ENCODE measurements at places on chromosomes 6 and 20.

GRCh38 chr6:61210549-61210948 is 1075.5 kb downstream of the KHDRBS2 start:
- no peak for DNase-seq

- DNase-seq = no peak
Measured at GRCh38 chr6:166277018-166277417, 31.2 kb downstream of the PRR18 start.

GRCh38 chr6:20105838-20106237 is 106.4 kb downstream of the MBOAT1 start:
- DNase-seq = no peak

DNA sequence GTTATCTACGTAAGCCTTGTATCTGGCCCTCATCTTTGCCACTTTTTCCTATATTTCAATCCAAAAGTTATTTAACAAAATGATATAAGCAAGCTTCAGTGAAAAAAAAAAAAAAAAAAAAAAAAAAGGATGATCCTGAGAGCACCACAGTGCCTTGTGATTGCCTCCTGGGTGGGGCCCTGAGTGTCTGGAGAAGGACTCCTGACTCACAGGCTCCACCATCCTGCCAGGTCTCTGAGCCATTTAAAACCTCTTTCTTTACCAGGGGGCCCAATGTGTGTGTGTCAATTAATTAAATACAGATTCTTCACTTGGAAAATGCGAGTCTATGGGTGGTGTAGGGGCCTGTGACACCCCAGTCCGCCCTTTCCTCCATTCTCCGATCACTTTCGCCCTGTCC is 105.2 kb downstream of the SMOC2 start:
- no peak for DNase-seq

GRCh38 chr6:69994251-69994650 is 127.9 kb downstream of the COL19A1 start:
- no peak for DNase-seq

GRCh38 chr20:60170116-60170515 is 211.9 kb downstream of the CDH26 start:
- DNase-seq = no peak

GRCh38 chr20:36623444-36623843 is 17.9 kb downstream of the RAB5IF start:
- no peak for DNase-seq

DNA sequence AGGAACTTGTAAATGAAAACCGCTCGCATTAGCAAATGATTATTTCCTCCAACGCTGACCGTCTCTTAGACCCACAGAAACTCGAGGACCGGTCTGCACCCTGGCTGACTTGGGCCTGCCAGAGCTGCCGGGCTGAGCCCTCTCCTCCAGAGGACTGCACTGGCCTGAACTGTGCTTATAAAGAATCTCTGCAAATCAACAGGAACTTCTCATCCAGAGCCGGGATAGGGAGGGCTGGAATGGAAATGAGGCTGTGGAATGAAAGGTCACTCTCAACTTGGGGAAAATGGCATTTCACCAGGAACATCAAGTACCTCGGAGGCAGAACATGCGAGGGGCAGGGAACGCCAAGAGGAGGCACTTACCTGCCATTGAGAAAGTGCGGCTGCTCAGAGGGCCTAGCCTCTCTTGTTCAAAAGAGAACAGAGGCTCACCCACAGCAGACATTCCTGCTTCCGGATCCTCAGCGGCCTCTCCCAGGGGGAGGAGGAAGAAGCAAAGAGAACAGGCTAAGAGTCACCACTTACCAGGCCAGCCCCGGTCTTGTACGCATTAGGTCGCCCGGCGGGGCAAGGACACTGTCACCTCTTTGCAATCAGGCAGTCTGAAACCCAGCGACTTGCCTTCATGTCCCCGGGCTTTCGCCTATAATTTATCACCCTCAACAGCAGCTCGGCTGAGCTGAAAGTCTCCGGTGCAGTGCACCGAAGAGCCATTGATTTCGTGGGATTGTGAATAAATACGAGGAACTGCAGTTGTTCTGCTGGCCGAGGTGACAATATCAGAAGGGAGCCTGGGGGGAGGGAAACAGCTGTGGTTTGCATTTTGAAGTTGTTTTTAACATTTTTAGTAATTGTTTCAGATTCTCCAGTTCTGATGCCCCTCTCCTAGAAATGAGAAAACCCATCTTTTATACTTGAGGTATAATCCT is 37.6 kb downstream of the ZMYND8 start:
- no peak for DNase-seq

- no peak for DNase-seq
Measured at GRCh38 chr6:26412228-26412627, 10.2 kb downstream of the BTN3A1 start.

- DNase-seq = no peak
Measured at GRCh38 chr20:35251613-35251940, 25.1 kb downstream of the MMP24 start.

DNA sequence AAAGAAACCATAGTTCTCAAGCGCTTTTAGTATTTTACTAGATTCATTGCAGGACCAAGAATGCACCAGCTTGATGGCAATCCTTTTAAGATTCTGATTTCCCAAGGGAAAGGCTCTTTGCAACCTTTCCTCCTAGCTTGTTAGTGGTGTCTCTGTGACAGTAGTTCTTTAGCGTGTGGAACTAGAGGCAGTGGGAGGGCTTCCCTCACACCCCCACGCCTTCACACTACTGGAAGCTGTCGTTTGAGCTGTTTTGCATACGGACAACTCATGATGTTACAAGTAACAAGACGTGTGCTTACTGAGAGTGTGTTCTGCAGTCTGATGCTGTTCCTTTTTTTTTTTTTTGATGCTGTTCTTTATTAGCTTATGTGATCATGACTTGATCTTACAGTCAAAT is 34.1 kb downstream of the EYA4 start:
- DNase-seq = no peak

DNA sequence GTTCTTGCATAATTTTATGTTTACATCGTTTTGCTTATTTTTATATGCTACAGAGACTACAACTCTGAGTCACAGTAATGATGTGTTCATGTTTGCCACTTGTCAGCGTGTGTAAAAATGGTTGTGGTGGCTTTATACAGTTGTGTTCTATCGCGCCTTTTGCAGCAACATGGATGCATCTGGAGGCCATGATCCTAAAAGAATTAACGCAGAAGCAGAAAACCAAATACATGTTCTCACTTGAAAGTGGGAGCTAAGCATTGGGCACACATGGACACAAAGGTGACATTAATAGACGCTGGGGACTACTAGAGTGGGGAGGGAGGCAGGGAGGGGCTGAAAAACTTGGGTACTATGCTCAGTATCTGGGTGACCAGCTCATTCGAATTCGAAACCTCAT is 996 bp upstream of the SEC23B start:
- DNase-seq = no peak

GRCh38 chr20:16311756-16312155 is 261.5 kb downstream of the KIF16B start:
- DNase-seq = no peak

DNA sequence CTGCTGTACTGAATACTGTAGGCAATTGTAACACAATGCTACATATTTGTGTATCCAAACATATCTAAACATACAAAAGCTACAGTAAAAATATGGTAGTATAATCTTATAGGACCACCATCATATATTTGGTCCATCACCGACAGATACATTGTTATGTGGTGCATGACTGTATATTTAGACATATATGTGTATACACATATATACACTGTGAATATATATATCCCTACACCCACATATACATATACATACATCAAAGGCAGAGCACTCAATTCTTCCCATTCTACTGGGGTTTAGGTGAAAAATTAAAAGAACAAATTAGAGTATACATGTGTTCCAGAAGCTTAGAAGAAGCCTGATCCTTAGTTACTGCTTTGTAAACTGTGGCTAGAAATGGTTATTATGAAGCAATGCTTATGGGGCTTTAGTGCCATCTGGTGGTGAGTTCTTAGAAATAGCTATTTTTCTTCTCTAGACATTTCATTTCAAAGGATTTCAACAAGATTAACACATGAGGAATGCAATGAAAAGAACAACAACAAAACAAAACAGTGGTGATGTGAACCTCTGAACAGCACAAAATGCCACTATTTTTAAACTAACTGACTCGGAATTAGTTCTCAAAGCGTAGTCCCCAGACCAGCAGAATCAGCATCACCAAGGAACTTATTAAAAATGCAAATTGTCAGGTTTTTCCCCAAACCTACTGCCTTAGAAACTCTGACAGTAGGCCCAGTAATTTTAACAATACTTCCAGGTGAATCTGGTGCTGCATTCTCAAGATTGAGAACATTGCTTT is 38.0 kb downstream of the PKHD1 start:
- no peak for DNase-seq

DNA sequence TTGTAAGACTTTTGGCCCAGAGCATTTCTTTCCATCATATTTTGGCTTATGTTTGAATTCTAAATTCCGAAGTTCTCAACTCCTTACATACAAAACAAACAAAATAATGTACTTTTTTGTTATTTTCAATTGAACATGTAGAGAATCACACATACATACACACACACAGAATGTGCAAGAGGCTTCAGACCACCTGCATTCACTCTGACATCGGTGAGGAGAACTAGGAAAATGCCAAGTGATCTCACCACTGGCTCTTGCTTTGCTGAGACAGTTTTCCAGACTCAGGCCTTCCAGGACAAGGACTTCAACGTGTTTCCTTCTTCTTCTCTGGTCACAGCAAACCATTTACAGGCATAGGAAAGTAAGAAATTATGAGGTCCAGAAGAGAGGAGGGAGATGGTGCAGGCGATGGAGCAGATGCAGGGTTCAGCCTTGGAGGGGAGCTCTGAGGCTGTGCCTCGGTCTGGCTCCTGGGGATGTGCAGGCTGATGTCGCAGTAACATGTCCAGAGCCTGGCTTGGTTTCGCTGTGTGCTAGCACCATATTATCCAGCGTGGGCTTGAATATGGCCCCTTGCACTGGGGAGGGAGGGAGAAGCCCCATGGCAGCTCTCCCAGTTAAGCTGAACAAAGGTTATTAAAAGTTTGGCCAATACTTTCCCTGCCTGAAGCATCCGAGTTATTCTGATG is 93.4 kb downstream of the DACT2 start:
- DNase-seq = no peak

Measured in stimulated activated CD8-positive, alpha-beta memory T cell treated with anti-CD3 and anti-CD28 coated beads, Interleukin-4, amount 100 ng/mL, for 1 hour (primary cell).